Neural crest cell (in vitro differentiated cells): ENCODE measurements at places on chromosomes 16 and 17.

- no peak for DNase-seq
Measured at GRCh38 chr17:4318186-4318585, 48.3 kb downstream of the UBE2G1 start.

GRCh38 chr16:1094601-1095449 is 1.2 kb downstream of the C1QTNF8 start:
- DNase-seq = no peak

- DNase-seq = no peak
Measured at GRCh38 chr17:32103476-32104113, 38.7 kb upstream of the RHOT1 start.

- DNase-seq = no peak
Measured at GRCh38 chr17:10290041-10290440, 82.8 kb downstream of the MYH13 start.

GRCh38 chr16:1561266-1561665 is 27.8 kb downstream of the TMEM204 start:
- DNase-seq = no peak

GRCh38 chr16:46688101-46688653 is 801 bp downstream of the VPS35 start:
- DNase-seq = no peak

DNA sequence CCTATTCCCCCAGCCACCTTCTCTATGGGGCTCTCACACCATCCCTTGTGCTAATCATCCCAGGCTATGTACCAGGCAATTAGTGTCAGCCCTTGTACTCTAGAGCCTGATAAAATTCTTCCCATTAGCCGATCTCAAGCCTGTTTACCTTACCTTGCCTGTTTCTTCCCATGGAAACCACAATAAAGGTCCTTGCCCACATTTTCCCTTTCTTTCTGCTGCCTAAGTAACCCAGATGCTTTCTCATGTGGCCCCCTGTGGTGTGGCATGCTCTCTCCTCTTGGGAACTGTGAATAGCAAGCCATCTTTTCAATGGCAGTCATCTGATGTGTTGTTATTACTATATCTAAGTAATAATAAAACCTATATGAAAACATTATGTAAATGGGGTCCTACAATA is 265.8 kb upstream of the ELAC2 start:
- no peak for DNase-seq
